Stimulated activated CD4-positive, alpha-beta T cell treated with anti-CD3 and anti-CD28 coated beads, TNF-alpha, amount 100 ng/mL, for 4 hours (primary cell): ENCODE measurements at places on chromosomes 2 and 18.

GRCh38 chr2:16773080-16773713, 107.6 kb upstream of the CYRIA start:
- DNase-seq = no peak

- DNase-seq = no peak
Observed at GRCh38 chr2:158125756-158126498, 24.3 kb downstream of the UPP2 start.

DNA sequence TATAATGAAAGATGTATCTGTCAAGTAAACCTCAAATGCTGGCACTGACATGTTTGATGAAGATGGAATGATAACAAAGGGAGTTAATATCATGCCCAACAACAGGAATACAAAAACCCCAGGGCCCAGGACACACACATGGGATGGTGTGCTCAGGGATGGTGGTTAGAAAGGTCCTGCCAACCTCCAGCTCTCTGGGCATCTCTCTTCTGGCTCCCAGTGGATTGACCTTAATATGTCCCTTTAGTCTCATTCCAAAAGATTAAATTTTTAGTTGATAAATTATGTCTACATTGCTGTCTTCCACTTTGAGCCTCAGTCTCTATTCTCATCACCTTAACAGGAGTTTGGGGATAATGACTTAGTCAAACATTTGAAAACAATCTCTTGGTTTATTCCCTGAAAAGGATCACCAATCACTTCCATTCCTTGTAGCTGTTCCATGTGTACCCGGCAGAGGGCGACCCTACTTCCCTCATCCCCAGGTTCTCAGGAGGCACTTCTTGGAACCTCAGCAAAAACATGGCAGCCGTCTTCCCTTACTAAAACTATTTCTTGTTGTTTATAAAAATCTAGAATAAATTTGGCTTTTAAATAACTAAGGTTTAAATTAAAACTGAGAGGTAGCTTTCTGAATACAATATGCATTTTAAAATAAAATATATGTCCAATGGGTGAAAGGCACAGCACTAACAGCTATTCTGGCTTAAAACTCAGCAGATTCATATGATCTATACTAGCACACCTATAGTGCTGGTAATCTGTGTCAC, 29.6 kb downstream of the MCEE start:
- DNase-seq = peak; percentile 15

DNA sequence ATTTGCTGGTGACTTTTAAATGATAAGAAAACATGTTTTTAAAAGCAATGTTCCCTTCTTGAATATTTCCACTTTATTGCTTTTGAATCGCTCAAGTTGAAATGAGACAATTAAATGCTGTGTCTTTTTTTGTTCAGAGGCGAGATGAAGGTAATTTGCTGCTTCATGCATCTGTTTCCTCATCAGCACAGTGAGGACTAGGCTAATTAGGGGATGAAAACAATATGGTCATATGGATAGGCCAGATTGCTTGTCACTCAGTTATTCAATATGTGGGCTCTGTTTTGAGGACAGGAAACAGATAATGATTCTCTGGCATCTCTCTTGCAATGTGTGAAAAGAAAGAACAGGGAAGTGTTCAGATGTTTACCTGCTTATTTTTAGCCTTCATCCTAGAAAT, 61.0 kb downstream of the ERBB4 start:
- no peak for DNase-seq

DNA sequence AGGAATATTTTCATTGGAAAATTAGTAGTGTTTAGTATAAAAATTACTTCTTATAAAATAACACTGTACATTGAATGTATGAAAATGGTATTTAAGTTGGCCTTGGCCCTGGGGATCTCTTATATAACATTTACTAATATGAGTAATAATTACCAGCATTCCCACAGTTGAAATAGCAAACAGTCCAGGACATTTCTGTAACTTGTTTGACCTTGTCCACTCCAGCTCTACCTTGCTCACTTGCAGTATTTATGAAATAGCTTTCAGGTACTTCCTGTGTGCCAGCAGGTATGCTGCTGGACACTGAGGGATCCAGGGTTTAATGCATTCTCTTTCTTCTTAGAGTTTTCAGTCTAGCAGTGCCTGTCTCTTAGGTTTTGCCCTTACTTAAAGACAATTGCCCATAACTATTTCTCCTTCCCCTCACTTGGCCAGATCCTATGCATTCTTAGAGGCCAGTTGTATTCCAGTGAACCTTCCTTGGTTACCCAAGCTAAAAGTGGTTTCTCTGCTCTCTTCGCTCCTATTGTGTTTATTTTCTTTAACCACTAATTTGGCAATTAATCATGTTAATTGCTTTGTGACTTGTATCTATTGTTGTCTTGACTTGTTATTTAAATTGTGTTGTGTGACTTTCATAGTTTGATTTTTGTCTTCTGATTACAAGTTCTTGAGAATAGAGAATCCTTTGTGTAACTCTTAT, 25.9 kb downstream of the BABAM2 start:
- no peak for DNase-seq

- DNase-seq = no peak
Observed at GRCh38 chr2:149449017-149449416, 118.6 kb downstream of the LYPD6 start.

- no peak for DNase-seq
Observed at GRCh38 chr18:5180254-5180653, 16.8 kb downstream of the AKAIN1 start.

- DNase-seq = no peak
Observed at GRCh38 chr2:28716265-28716865, 35.3 kb upstream of the PPP1CB start.
